Stimulated activated CD4-positive, alpha-beta T cell treated with anti-CD3 and anti-CD28 coated beads, Interleukin-1b, Interleukin-23, amount 100 ng/mL, for 24 hours (primary cell): ENCODE measurements at places on chromosomes 3 and 15.

- no peak for DNase-seq
Measured at GRCh38 chr15:63344731-63345390, 36.8 kb downstream of the CA12 start.

DNA sequence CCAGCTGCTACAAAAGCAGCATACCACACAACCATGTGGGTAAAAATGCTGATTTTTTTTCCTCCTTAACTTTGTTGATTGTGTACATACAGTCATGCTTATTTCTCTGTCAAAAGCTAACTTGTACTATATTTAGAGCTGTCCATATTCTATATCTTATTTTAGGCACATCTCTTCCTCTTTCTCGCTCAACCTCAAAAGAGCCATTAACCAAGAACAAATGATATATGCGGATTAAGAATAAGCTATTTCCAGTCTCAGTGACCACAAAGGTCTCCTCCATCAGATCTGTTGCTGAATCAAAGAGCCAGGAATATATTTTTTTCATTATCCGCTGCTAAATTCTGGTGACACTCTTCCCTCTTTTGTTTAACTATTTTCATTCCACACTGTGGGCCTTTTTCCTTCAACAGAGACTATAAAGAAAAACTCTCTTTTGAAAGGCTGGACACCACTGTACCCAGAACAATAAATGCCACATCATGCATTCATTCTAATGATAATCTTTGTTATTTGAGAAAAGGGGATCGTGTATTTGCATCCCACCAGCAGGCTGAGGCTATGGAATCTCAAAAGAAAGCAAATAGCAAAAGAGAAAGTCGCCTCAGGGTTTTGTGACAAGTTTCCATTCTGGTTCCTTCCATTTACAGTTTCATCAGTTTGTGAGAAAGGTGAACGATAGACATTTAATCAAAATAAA lies 8.0 kb downstream of the TMEM212 start:
- no peak for DNase-seq

- no peak for DNase-seq
Measured at GRCh38 chr15:77305953-77306352, 114.0 kb downstream of the PEAK1 start.

- no peak for DNase-seq
Measured at GRCh38 chr15:45702041-45702440, 67.2 kb downstream of the SQOR start.

DNA sequence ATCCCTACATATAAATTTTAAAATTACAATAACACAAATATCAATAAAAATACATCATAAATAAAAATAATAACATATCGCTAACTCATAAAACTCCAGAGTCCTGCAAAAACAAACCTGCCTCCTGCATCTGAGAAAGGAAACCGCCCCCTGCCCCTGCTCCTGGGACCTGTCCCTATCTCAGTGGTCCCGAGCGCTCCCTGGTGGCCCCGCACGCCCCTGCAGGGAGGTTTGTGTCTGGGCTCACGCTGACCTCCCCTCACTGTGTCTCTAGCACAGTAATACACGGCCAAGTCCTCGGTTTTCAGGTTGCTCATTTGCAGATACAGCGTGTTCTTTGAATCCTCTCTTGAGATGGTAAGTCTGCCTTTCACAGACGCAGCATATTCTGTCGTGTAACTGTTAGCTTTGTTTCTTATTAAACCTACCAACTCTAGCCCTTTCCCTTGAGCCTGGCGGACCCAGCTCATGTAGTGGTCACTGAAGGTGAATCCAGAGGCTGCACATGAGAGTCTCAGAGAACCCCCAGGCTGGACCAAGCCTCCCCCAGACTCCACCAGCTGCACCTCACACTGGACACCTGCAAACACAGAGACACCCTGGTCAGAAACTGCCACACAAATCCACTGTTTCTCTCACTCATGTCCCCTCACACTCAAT lies 554.1 kb downstream of the GOLGA6L6 start:
- DNase-seq, result no peak
